Heart right ventricle (tissue), 16 donors: ENCODE measurements at places on chromosomes 7 and 10.

DNA sequence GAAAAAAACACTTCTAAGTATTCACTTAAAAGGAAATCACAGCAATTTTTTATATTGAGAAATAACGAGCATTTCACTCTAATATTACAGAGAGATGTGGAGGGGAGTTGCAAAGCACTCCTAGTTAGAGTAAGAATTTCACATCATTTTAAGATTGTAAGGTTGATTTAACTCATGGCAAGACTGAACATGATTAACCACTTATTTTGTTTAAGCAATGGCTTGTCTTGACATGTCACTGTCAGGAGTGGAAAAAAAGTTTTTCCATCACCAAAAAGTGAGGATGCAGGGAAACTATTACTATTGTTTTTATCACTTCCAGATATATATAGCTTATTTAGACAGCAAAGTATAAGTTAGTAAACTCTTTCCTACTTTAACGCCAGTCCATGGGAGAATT lies 27.1 kb downstream of the CD36 start:
- DNase-seq = no peak

DNA sequence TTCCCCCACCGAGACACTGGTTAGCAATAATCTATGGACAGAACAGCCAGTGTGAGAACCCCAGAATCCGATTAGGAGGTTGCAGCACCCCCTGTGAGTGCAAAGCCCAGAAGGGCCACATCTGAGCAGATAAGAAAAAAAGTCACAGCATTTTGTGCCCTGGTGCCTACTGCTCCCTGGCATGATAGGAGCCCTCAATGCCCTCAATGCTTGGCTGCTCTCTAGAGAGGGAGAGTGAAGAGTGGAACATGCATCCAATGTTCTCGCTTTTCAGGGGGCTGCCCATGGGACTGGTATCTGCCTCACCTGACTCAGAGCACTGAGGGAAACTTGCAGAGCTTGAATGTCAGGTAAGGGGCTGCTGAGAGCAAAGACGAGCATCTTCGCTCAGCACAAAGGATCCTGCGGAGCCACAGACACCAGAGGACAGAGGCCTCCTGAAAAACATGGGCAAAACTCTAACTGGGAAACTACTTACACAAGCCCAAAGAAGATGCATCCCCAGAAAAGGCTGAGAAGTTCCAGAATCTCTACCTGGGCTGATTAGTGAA lies 98.0 kb upstream of the FAM20C start:
- DNase-seq = no peak

- no peak for DNase-seq
Measured at GRCh38 chr10:86079088-86079487, 287.5 kb downstream of the GRID1 start.

DNA sequence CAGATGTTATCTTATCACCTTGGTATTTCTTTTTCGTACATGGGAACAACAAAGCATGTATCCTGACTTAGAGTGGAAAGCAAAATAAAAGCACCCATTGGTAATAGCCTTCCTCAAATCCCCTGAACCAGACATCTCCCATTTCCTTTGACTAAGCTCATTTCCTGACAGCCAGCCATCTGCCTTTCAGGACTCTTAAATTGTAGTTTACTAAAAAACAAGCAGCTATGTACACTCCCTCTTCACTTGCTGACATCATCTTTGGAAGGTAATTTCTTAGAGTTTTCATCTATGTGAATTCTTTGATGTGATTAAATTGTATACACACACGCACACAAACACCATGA lies 40.7 kb downstream of the ARL4A start:
- peak; percentile 43 for DNase-seq

GRCh38 chr7:31044529-31044928 lies 7.6 kb upstream of the ADCYAP1R1 start:
- DNase-seq = no peak

DNA sequence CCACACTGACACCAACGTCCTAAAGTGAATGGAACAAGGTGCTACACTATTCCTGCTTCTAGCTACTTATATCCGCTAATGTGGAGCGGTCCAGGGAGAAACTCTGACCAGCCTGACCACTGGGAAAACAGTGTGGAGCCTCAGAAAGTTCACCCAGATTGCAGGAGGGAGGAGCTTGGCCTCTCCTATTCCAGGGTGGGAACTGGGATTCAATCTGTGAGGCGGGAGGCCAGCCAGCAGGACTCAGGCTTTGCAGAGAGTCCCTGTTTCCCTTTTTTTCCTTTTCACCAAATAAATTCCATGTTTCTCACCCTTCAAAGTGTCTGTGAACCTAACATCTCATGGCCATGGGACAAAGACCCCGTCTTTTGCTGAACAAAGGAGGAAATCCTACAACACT lies 86.4 kb upstream of the SEMA3C start:
- DNase-seq = peak; percentile 18

GRCh38 chr10:123995461-123996131 lies 97.8 kb downstream of the CHST15 start:
- peak; percentile 39 for DNase-seq

- peak; percentile 77 for DNase-seq
Measured at GRCh38 chr7:148153616-148154284, 436.8 kb upstream of the C7orf33 start.

DNA sequence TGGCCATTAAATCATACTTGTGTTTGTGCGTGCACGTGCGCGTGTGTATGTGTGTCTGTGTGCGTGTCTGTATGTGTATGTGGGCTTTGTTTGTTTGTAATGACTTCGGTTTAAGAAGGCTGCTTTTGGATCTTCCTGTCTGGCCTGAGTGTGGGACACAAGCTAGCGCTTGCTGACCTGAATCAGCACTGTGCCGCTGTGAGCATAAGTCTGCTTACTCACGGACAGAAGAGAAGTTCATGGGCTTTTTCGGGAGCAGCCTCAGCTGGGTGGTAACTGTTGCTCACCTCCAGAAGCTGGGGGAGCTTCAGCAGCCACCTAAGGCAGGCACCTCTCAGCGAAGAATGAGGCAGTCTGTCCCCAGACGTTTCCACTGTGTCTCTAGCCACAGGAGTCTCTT lies 56.1 kb upstream of the TRUB1 start:
- DNase-seq = no peak

DNA sequence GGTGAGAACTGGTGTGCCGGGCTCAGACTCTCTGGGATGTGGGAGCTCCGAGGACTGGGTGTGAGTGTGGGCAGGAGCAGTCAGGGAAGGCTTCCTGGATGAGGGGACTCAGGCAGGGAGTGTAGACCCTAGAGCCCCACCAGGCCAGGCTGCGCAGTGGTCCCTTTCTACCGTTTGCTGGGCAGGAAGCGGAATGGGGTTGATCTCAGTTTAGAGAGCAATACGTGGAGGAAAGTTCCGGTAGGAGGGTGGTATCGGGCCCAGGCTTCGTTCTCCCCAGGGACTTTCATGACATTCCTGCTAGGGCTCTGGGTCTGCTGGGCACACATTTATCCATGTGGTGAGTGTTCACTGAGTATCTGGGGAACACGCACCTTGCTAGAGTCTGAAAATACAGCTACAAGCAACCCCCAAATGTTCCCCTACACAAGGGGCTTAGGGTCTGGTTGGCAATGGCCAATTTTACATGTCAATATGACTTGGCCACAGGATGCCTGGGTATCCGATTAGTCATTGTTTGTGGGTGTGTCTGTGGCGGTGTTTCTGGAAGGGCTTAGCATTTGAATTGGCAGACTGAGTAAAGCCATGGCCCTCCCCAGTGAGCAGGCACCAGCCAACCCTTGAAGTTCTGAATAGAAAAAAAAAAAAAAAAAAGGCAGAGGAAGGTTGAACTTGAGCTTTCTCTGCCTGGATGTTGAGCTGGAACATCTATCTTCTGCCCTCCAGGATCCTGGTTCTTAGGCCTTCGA lies 20.8 kb downstream of the GHRHR start:
- no peak for DNase-seq

- no peak for DNase-seq
Measured at GRCh38 chr7:19648791-19649190, 60.0 kb downstream of the POLR1F start.

GRCh38 chr7:27171637-27172314 lies 2.3 kb downstream of the HOXA10 start:
- DNase-seq = no peak

DNA sequence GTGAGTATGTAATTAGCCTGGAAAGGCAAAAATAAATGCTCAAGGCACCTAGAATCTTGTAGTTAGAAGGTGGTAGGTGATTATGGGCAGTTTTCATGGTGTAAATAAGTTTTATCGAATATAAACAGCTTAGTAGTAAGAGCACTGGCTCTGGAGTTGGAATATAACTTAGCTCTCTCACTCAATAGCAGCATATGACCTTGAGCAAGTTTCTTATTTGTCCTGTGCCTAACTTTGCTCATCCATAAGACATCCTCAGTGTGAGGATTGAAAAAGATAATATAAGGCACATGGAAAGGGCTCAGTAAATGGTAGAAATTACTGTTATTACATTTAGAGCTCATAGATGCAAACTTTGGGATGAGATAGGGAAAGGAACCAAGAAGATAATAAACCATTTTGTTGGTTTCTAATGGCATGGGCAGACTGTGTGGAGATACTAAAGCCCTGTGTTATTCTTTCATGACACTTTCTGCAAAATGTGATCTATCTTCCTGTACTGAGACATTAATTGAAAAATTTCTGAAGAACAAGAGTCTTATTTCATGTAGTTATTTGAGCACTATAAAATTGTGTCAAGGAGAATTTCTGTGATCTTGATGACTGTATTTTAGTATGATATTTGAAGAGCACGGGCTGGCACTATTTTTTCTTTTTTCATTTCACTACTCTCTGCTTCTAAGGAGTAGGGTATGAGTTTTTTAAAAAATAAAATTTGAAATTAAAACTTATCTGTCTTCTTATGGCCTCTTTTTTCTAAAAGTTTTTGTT lies 3.1 kb downstream of the SLK start:
- DNase-seq = no peak

GRCh38 chr10:130807096-130807495 lies 504.4 kb downstream of the TCERG1L start:
- no peak for DNase-seq

GRCh38 chr10:103513380-103514060 lies 20.0 kb downstream of the NEURL1 start:
- DNase-seq = no peak

- no peak for DNase-seq
Measured at GRCh38 chr7:34530259-34530658, 127.8 kb upstream of the NPSR1 start.

- DNase-seq = no peak
Measured at GRCh38 chr7:158975526-158976467, 119.4 kb downstream of the DYNC2I1 start.

- no peak for DNase-seq
Measured at GRCh38 chr10:122782911-122783310, 62.7 kb downstream of the CUZD1 start.

- no peak for DNase-seq
Measured at GRCh38 chr10:19728376-19728775, 87.9 kb upstream of the PLXDC2 start.

DNA sequence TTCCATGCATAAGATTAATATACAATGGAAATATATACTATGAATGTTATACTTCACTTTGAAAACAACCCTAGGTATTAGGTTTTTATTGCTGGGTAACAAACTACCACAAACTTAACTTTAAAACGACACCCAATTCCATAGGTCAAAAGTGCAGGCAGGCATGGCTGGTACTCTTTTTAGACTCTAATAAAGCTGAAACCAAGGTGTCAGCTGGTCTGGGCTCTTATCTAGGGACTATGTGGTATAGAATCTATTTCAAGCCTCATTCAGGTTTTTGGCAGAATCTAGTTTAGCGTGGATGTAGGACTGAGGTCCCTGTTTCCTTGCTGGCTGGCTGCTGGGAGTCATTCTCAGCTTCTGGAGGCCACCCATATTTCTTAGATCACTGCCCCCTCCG lies 65.0 kb upstream of the TMEM168 start:
- no peak for DNase-seq

GRCh38 chr10:35705671-35706070 lies 63.6 kb upstream of the FZD8 start:
- DNase-seq = no peak

- DNase-seq = no peak
Measured at GRCh38 chr7:80357530-80357929, 154.3 kb downstream of the GNAT3 start.

DNA sequence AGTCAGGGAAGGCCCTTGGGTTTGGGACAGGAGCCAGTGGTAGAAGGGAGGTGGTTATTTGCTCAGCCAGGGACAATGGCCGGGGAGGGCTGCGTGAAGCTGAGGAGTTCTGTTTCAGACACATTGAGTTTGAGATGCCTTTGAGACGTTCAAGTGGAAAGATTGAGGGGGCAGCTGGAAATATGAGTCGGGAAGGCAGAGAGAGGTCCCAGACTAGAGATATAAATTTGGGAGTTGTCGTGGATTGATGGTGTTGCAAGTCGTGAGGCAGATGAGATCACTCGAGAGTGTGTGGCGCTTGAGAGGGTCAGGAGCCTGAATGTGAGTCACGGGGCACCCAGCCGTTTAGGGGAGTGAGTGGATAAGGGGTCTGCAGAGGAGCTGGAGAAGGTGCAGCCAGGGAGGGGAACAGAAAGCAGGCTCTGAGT lies 73.3 kb downstream of the ZMIZ1 start:
- no peak for DNase-seq

DNA sequence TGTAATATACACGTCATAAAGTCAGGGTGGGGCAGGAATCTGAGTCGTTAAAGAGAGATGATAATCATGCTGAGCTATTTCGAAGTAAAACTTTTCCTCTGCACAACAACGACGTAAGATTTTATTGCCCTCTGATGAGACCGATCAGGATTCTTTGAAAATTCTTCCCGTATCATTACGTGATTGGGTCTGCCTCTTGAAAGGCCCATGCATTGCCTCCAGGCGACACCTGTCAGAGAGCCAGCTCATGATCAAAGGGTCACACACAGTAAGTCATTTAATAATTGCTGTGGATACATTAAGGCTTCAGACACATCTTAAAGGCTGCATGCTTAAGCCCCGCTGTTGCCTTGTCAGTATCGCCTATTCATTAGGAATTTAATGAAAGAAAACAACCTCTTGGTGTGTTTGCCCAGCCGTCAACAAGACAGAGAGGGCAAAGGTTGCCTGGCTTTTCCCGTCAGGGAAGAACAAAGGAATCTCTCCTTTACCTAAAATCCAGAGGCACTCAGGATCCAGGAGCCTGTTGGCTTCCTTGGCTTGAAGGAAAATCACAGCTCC lies 189.0 kb upstream of the SH2B2 start:
- no peak for DNase-seq

DNA sequence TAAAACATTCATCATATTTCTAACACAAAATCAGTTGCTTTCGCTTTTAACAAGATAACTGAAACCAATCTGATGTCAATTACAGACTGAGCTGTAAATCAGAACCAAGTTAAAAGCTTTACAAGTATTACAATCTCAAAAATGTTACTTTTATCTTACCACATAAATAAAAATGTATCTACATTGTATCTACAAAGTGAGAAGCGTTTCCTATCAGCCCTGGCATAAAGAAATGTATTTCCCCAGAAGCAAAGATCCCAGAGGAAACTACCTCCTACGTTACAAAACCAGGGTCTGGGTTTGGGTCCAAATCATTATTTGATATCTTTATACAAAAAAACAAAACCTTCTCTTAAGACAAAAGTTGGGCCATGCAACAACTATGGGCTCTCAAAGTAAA lies 2.6 kb downstream of the SMURF1 start:
- no peak for DNase-seq
